ENCODE measurements at places on chromosomes 1 and 21.

DNA sequence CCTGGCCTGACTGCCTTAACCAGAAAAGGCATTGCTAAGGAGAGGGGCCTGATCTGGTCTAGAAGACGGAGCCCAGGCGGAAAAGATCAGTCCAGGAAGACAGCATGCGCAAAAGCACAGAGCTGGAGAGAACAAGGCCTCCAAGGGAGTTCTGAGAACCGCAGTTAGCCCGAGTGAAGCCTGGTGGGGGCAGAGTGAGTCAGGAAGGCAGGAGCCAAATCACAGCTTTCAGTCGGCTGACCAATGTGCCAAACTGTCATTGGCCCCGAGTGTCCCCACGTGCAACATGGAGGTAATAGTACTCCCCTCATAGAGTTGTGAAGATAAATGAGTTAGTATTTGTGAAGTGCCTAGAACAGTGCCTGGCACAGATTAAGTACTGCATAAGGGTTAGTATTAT is 1.2 kb upstream of the TSPAN2 start:
- DNase-seq: no peak

DNA sequence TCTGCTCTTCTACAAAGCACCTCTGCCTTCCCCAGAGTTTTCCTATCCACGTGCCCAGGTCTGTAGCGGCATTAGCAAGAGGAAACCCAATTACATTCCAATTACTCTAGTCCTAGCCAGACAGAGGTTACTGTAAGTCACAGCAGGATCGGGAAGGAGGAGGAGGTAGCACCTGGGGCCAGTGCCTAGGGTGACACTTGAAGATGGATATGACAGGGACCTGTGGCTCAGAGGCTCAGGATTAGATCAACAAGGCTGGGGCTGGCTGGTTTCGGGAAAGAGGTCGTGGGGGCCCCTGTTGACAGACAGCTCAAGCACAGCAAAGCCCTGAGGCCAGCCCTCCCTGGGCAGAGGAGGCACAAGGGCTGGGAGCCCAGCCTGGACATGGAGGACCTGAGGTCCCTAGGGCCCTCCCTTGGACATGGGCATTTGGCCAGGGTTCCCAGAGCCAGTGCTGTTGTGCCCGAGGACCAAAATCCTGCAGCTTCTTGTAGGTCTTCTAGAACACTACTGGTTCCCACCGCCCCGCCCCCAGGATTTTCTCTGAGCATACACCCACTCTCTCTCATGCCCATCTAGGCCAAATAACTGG is 3.0 kb upstream of the HCRTR1 start:
- DNase-seq: no peak

- no peak for DNase-seq
Measured at GRCh38 chr1:34714386-34714785, 40.5 kb upstream of the GJB5 start.

DNA sequence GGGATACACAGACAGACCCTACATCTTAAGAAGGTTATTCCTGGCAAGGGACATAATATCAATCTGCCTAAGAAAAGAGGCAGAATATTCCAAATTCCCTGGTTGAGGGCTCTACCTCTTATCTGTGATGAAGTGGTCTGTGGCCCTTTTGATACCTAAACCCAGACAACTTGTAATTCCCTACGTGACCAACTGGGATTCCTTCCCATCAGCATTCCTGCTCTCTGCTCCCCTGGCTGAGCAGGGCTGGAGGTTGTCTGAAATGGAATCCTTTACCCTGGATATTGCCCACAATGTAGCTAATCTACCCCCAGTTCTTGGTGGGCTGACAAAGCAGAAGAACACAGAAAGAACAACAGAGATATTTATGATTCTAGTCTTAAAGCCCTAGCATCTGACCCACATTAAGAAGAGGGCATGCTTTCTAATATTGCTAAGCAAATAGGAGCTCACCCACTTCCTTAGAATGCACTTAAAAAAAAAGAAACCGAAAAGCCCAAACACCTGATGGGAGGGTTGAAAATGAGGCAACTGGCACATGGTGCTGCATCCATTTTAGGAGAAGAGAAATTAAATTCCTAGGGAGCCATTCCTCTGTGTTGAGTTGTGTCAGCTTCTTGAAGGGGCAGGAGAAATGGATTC is 36.8 kb downstream of the GADD45A start:
- no peak for DNase-seq

GRCh38 chr1:202230939-202231645 is 37.5 kb downstream of the LGR6 start:
- no peak for DNase-seq

DNA sequence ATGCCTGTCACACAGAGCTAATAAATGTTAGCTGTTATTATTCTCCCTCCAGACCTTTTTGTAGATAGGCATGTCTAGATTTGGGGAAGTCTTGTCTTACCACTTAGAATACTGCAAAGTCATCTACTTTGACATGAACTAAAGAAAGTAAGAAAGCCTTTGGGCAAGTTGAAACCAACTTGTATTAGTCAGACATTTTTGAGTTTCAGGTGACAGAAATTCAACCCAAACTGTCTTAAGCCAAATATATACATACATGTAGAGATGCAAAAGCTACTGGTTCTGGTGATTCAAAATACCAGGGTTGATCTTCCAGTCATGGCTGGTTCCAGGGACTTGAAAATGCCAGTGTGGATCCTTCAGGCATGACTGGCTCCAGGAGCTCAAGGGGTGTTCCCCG is 276.8 kb upstream of the TMEM51 start:
- no peak for DNase-seq

GRCh38 chr1:1166642-1167397 is 6.9 kb upstream of the TTLL10 start:
- DNase-seq: no peak

Measured in NCI-H2081 treated with DMSO at 0.1 percent for 48 hours (cell line).